B cell (primary cell): ENCODE measurements at places on chromosomes 5 and 9. TPM values are rescaled to one million over a fixed set of nuclear protein-coding genes. Genes with fewer than 3 reads are reported as not detected.

DNA sequence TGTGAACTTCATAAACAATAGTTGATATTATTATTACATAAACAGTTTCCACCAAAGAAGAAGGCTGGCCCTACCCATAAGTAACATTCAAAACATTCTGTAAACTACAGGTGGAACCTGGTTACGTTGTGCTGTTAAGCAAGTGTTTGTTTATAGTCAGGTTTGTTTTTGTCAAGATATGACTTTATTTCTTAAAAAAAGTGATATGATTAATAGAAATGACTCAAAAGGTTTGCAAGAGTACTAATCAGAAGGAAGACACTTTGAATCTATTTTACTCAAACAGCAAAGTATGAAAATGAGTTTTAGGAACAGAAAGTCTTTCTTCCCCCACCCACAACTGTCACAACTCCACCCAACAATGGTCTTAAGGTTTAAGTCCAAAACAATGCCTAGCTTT is 220.8 kb downstream of the PLK2 start:
- no peak for DNase-seq

DNA sequence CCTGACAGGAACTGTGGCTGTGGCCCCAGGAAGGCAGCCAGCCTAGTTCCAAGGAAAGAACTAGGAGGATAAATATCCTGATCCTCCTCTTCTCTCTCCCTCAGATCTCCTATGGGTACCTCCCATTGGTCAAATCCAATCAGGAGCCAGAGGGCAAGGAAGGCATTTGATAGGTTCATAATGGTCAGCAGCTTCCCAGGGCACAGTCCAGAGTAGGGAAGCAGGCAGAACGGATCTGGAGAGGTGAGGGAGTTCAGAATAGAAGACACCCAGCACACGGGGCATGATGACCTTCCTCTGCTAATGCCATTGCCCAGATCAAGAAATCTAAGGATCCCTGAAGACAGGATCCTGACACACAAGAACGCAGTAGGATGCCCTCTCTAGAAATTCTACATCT is 8.6 kb downstream of the ABLIM3 start:
- no peak for DNase-seq

DNA sequence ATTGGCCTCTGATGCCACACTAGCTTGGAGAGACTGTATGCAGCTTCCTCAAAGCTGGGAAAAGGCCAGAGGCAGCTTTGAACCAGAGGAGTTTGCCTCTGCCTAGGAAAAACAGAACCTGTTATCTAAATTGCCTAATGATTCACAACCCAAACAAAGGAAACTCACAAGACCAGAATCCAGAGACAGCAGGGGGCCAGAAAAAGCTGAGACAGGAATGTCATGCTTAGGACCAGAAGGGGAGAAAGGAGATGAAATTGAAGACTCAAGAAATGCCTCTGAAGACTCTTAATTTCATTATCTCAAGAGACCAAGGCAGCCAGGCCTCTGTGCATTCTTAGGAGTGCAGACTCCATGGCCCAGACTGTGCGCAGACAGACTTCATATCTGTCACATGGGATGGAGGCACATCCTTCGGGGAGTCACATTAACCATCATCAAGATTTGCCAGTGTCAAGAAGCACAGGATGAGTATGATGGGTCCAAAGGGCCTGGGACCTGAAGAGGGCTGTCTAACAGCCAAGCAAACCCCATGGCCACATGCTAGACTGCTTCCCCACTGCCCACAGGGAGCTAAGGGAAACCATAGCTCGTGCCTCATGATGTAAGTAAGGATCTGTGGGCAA is 57.3 kb downstream of the ARSB start:
- no peak for DNase-seq

DNA sequence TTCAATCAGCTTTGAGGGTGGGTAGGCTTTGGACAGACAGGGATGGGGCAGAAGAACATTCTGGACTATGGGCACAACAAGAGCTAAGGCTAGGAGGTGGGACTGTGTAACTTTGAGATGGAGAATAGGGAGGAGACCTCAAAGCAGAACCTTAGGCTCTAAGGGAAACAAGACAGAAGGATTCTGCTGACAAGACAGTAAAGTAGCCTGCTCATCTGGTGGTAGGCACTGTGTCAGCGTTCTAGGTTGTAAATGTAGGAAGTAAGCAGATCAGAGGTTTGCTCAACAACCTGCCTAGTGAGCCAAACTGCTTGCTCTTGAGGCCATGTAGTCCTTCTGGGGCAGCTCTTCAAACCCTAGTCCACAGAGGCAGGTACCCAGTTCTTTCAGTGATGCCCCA is 15.0 kb upstream of the IL12B start:
- DNase-seq, result no peak

- no peak for DNase-seq
Measured at GRCh38 chr5:119319401-119319800, 36.4 kb upstream of the TNFAIP8 start.

DNA sequence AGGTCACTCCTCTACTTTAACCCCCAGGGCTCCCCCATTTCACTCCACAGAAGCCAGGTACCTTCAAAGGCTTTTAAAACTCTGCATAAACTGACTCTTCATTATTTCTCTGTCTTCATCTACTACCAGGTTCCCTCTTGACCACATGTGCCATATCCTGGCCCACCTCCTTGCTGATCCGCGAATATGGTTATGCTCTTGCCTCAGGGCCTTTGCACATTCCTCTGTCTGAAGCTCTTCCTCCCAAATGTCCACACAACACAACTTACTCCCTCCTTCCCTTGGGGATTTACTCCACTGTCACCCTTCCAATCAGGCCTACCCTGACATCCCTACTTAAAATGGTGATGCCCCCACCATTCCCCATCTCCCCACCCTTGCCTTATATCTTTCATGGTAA is 134.6 kb upstream of the ANKRD55 start:
- no peak for DNase-seq

- DNase-seq, result no peak
Measured at GRCh38 chr5:122499585-122499984, 187.5 kb downstream of the SNCAIP start.

DNA sequence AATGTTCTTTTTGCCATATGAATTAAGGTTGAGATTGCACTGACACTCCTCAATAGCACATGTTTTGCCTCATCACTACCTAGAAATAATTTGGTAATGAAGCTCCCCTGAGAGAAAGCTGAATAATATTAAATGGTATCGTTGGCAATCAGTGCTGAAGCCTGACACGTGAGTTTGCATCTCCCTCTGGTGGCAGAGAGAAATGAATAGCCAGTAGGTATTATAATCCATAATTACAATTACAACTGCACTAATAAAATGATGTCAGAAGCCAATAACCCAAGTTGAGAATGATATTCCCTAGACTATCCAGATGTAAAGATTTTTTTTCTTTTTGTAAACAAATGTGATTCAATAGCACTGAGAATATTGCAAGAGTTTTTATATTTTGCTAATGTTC is 700.3 kb downstream of the PTPRD start:
- DNase-seq, result no peak

GRCh38 chr5:171633776-171634470 is 151.7 kb upstream of the SMIM23 start:
- DNase-seq, result peak; percentile 37

GRCh38 chr5:144971108-144971850 is 800.6 kb downstream of the KCTD16 start:
- no peak for DNase-seq

GRCh38 chr9:7341571-7341970 is 458.0 kb downstream of the DMAC1 start:
- DNase-seq, result no peak

DNA sequence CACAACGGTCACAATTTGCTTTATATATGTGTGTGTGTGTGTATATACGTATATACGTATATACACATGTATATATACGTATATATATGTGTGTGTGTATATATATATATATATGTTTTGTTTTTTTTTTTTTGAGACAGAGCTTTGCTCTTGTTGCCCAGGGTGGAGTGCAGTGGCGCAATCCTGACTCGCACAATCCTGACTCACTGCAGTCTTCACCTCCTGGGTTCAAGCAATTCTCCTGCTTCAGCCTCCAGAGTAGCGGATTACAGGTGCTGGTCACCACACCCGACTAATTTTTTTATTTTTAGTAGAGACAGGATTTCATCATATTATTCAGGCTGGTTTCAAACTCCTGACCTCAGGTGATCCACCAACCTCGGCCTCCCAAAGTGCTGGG is 3.1 kb downstream of the RNF38 start:
- no peak for DNase-seq

GRCh38 chr5:36078430-36078829 is 11.7 kb upstream of the UGT3A2 start:
- DNase-seq, result no peak

- no peak for DNase-seq
Measured at GRCh38 chr9:20509466-20509865, 112.8 kb downstream of the MLLT3 start.

GRCh38 chr9:133979921-133980863 is 11.9 kb downstream of the VAV2 start:
- DNase-seq, result no peak

DNA sequence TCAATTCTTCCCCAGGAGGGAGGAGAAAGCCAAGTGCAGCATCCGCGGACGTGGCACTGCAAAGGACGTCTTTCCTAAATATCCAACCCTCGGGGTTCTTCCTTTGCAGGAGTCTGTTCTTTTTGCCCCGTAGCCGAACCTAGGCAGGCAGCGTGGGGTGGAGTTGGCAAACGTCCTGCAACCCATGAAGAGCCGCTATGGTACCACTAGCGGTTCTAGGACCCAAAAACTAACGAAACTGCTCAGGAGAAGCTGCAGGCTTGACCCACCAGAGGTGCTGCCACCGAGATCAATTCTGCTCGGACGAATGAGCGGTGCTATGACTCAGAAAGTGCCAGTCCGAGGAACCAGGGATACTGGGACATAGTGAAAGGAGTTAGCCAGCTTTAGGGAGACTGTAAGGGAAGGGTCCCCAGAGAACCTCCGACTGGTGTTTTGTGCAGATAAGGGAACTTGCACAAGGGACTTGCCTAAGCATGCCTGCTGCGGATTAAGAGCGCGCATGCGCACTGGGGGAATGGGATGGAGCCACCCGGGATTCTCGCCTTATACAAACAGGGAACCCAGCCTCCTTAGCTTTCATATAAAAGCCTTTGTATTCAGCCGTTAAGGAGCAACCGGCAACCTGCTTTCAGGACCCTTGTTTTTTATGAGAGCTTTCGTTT is 32.7 kb downstream of the ANXA2R start:
- no peak for DNase-seq

DNA sequence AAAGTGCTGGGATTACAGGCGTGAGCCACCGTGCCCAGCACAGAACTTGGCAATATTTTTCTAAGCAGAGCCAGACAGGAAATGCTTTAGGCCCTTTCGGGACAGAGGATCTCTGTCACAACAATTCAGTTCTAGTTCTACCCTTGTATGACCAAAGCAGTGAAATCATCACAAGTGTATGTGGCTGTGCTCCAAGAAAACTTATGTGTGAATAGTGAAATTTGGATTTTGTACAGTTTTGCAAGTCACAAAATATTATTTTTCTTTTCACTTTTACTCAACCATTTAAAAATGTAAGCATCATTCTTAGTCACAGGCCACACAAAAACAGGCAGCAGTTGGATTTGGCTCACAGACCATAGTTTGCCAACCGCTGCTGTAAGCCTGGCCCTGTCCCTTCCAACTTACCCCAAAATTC is 20.4 kb upstream of the PRUNE2 start:
- DNase-seq, result no peak

GRCh38 chr9:107504585-107505455 is 15.3 kb upstream of the KLF4 start:
- no peak for DNase-seq

DNA sequence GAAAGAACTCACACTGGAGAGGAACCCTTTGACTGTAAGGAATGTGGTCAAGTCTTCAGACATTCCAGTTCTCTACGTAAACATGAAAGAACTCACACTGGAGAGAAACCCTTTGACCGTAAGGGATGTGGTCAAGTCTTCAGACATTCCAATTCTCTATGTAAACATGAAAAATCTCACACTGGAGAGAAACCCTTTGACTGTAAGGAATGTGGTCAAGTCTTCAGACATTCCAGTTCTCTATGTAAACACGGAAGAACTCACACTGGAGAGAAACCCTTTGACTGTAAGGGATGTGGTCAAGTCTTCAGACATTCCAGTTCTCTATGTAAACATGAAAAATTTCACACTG is 32.6 kb downstream of the MAPK9 start:
- no peak for DNase-seq

GRCh38 chr5:65925044-65925600 is 1.3 kb upstream of the ERBIN start:
- DNase-seq, result peak; percentile 92

DNA sequence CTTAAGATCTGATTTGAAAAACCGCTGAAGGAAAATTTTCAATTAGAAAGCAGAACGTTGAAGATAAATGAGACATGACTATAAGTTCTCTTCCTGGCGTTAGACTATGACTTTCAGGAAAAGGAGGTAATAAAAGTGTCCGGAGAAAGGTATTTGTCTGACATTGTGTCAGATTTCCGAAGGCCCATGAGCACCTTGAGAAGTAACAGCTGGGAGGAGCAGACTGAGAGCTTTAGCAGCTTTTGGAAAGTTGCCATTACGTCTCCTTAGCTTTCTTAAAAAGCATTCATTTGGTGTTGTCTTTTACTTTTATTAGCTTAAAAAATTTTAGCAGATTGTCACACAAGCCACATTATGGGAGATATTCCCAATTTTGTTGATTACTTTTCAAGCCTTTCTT is 363.5 kb downstream of the NDUFS4 start:
- no peak for DNase-seq

DNA sequence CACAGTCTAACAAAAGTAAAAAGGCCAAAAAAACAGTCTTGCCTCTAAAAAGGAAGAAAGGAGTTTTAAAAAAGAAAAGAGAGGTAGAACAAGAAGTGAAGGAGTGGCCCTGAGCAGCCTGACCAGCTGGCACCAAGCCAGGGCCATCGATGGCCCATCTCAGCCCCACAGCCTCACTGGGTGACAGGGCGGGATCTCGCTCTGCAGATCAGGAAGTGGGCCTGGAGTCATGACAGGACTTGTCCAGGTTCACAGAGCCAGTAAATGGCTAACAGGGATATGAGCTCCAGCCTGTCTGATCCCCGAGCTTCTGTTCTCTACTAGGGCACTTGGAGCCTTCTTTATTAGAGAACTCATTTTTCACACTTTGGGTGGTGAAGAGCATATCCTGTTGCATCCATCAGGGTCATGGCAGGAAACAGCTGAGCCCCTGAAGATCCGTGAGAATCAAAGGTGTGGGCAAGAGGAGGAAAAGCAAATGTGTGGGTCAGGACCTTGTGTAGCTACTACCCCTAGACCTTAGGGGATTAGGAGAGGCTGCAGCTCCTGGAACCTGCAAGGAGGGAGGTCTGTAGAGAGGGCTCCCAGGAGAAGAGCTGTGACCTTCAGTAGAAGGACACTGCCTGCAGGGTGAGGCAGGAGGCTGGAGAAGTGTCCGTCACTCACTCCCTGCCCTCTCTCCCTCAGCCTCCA is 299.0 kb upstream of the MSX2 start:
- no peak for DNase-seq

The CDH10 gene
- not detected in 2 replicates for total RNA-seq

The PAEP gene
- not detected in 2 replicates for total RNA-seq

The SPATA31A3 gene
- total RNA-seq, result not detected in 2 replicates

The LSM11 gene
- 4.2 and 4.3 TPM in 2 replicates for total RNA-seq

The HAND1 gene
- total RNA-seq, result not detected in 2 replicates

The HACD4 gene
- 3.9 and 5.7 TPM in 2 replicates for total RNA-seq

The TAF1L gene
- total RNA-seq, result not detected in 2 replicates

The ACOT12 gene
- not detected in 2 replicates for total RNA-seq

The PTGER4 gene
- total RNA-seq, result 26.3 and 26.8 TPM in 2 replicates
